ENCODE measurements at places on chromosomes 6 and 20. TPM values are rescaled to one million over a fixed set of nuclear protein-coding genes. Genes with fewer than 3 reads are reported as not detected.
A peak's percentile ranks its signal among the peaks of the same experiment; 100 is the strongest.

DNA sequence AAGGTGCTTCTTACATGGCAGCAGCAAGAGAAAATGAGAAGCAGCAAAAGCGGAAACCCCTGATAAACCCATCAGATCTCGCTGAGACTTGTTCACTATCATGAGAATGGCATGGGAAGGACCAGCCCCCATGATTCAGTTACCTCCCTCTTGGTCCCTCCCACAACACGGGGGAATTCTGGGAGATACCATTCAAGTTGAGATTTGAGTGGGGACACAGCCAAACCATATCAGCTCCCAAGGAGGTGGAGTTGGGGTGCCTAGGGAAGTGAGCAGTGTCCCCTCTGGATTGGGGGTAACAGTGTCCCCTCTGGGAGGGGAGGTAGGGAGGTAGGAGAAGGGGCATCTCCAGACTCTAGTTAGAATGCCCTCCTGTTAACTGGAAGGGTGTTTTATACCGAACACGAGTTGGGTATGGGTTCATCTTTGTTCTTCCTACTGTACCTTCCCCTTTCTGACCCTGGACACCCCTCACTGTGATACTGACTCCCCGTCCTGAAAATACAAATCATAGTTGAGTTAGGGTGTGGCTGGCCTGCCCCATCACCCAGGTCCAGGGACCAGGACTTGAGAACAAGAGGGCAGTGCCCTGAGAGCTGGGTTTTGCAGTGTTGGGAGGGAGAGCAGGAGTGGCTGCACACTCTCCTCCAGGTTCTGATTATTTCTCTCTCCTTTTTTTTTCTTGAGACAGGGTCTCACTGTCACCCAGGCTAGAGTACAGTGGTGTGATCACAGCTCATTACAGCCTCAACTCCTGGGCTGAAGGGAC is 62.0 kb downstream of the EFCAB8 start:
- DNase-seq = no peak

- peak; percentile 81 for DNase-seq
These were observed 5.5 kb upstream of the ARMC12 start for GRCh38 chr6:35731414-35731735.

- DNase-seq = no peak
These were observed 127.9 kb downstream of the COL19A1 start for GRCh38 chr6:69994251-69994650.

DNA sequence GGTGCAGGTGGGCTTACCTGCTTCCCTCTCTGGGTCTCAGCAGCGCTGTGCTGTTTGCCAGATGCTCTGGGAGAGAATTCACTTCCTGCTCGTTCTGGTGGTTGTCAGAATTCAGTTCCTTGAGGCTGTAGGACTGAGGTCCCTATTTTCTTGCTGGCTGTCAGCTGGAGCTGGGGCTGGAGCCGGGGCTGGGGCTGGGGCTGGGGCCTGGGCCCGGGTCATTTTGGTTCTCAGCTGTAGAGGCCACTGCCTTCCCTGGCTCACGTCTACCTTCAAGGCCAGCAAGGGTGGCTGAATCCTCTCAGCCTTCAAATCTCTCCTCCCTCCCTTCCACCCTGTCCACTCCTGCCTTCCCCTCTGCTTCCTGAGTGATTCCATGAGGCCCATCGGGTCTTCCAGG is 16.8 kb upstream of the PHACTR3 start:
- no peak for DNase-seq

DNA sequence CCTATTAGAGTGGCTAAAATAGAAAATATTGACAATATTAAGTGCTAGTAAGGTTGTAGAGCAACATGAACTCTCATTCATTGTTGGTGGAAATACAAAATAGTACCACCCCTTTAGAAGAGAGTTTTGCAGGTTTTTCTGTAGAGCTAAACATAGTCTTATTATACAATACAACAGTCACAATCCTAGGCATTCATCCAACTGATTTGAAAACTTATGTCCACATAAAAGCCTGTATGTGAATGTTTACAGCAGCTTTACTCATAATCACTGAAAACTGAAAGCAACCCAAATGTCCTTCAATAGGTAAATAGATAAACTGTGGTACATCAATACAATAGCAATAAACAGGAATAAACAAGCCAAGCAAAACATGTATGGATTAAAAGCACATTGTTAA is 162.6 kb upstream of the PRND start:
- no peak for DNase-seq

DNA sequence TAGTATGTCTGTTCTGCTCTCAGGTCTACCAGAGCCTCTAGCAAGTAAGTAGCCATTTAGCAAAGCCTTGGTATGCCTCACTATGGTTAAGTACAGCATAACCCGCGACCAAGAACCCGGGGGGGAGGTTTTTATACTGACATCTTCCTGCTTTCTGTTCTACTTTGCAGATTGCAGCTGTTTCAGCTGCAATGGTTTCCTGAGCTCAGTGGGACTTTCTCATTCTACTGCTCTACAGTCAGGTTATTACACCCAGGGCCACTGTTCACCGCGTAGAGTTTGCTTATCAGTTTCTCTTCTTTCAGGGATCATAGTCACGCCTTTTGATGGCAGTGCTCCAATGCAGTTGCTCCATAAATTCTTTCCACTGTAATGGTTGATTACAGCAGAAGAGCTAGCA is 631.3 kb downstream of the TFAP2A start:
- no peak for DNase-seq

- DNase-seq = peak; percentile 32
These were observed 637 bp downstream of the ABHD12 start for GRCh38 chr20:25389858-25390537.

GRCh38 chr6:151442371-151442770 is 9.6 kb downstream of the RMND1 start:
- DNase-seq = no peak

- no peak for DNase-seq
These were observed 10.1 kb downstream of the GSS start for GRCh38 chr20:34945315-34946077.

GRCh38 chr6:150967910-150968309 is 102.4 kb downstream of the MTHFD1L start:
- no peak for DNase-seq

SLC22A2 gene
- total RNA-seq = 1.1 TPM

KHDC1 gene
- 4.1 TPM for total RNA-seq

TGM3 gene
- 0.16 TPM for total RNA-seq
